ENCODE measurements at places on chromosomes 1 and 21.

DNA sequence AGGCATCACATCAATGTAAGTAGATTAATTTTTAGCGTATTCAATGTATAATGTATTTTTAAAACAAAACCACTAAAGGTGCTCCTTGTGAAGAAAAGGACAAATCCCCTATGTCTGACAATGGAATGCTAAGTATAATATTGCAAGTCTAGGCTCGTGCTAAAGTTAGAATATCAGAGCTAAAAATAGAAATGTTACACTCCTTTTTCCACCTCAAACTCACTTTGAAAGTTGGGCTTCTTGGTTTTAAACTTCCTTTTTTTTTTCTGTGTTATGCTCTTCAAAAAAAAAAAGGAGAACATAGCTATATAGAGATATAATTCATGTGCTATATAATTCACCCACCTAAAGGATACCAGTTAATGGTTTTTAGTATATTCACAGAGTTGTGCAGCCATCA is 3.6 kb upstream of the SERBP1 start:
- no peak for DNase-seq

GRCh38 chr1:108597041-108597440 is 37.1 kb downstream of the EEIG2 start:
- DNase-seq: no peak

DNA sequence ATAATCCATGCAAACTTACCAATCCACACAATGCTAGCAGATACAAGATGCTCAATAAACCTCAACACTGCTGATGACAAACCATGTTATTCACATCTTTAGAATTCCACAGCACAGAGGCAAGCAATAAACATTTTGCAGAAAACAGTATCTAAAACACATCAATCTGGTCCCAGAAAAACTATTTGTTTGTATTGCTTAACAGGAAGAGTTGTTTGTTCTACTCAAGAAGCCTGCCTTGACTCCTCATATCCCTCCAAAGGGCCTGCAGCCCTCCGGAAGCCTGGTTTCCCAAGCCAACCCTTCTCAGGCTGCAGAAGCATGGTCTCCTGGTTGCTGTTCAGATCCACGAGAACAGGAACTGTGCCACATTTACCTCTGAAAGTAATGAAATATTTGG is 139.7 kb downstream of the RERE start:
- DNase-seq: no peak

GRCh38 chr1:107933736-107934135 is 31.2 kb downstream of the VAV3 start:
- no peak for DNase-seq

DNA sequence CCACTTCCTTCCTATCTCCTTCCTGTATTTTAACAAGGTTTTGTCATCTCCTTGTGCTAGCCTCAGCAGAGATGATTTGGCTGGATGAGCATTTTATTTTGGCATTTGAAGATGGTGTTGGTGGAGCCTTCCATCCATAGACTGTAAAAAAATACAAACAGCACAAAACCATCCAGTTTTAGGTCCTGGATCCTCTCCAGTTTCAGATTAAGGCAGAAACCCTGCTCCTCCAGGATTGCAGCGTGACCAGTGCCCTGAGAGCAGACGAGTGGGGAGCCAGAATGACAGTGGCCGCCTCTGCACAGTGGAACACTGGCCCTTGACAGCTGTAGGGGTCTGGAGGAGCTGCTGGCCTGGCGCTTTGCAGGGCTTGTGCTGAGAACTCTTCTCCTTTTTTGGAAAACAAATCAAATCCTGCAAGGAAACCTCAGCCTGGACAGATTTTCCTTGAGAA is 72.2 kb upstream of the GADD45A start:
- DNase-seq: no peak

DNA sequence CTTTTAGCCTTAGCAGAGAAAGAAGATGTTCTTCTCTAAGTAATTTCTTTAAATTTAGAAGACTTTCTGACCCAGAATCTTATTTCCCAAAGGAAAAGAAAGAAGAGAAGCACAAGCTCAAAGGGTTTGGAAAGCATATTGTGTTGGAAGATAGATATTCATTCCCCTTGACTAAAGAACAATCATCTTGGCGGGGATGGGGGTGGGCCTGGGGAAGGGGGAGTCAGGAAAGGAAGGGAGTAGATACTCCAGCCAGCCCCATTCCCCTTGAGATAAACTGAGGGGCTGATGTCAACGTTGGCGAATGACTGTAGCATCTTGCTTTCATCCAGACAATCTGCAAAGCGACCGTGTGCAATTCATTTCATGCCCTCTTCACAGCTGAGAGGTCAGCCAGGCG is 66.5 kb upstream of the SIPA1L2 start:
- DNase-seq: no peak

GRCh38 chr1:41648230-41648629 is 163.7 kb upstream of the EDN2 start:
- DNase-seq: no peak

DNA sequence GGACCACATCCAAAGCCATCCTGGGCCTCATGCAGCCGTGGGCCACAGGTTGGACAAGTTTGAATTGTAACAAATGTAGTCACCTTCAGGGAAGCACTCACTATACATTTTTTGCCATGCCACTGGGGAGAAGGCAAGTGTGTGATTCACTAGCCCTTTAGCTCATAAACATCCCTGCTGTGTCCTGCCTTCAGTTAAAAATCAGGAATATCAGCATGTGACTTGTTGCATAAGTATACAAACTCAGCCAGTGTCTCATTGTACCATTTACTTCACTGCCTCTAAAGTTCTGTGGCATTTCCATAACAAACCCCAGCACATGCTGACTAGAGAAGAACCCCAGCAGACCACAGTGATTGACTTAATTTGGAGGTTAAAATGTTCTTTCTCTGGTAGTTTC is 142.0 kb upstream of the C1orf105 start:
- DNase-seq: no peak

DNA sequence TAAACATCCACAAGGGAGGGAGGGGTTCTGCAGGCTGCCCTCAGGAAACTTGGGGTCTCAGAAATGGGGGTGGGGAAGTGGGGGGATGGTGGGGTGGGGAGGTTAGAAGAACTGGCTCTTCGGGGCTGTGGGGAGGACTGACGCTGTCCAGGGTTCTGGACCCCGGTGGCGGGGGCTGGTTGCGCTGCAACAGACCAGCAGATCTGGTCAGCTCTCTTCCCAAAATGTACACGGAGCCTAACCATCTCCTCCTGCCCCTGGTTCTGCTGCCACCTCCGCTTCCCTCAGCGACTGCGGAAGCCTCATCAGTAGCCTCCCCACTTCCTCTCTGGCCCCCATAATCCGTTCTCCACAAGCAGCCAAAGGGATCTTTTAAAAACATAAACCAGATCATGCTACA is 29.3 kb upstream of the C1QA start:
- no peak for DNase-seq

- DNase-seq: no peak
Measured at GRCh38 chr1:208235356-208235981, 8.7 kb downstream of the PLXNA2 start.

DNA sequence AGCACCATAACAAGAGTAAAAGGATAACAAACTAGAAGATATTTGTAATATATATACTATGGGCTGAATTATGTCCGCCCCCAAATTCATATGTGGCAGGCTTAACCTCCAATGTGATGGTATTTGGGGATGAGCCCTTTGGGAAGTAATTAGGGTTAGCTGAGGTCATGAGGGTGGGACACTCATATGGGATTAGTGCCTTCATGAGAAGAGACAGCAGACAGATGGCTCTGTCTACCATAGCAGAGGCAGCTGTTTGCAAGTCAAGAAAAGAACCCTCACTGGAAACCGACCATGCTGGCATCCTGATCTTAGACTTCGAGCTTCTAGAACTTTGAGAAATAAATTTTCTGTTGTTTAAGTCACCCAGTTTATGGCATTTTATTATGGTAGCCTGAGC is 303.6 kb downstream of the LMO4 start:
- DNase-seq: no peak

DNA sequence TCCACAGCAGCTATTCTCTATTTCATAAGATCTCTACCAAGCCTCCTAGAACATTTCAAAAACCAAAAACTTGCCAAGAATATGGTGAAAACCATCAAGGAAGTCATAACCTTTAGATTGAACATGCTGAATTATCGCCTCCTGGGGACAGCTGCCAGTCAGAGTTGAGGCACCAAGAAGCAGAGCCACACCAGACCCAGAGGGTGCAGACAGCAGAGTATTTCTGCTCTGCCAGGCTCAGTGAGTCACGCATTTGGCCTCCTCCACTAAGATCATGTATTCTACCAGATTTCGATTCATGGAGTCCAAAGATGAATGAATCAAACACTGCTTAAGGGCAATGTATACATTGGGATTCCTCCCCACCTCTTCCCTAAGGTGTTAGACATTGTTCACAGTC is 2.1 kb downstream of the F3 start:
- DNase-seq: no peak

GRCh38 chr1:167893798-167894197 is 20.1 kb downstream of the ADCY10 start:
- DNase-seq: no peak

DNA sequence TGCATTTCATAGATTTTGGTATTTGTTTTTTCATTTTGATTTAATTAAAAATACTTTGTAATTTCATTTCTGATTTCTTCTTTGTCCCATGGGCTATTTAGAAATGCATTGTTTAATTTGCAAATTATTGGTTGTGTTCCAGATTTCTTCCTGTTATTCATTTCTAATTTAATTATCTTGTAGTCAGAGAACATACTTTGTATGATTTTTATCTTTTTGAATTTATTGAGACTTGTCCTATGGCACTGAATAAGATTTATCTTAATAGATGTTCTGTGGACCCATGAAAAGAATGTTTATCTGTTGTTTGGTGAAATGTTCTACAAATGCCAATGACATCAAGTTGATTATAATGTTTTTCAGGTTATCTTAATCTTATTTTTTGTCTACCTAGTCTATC is 16.1 kb upstream of the TRABD2B start:
- no peak for DNase-seq

DNA sequence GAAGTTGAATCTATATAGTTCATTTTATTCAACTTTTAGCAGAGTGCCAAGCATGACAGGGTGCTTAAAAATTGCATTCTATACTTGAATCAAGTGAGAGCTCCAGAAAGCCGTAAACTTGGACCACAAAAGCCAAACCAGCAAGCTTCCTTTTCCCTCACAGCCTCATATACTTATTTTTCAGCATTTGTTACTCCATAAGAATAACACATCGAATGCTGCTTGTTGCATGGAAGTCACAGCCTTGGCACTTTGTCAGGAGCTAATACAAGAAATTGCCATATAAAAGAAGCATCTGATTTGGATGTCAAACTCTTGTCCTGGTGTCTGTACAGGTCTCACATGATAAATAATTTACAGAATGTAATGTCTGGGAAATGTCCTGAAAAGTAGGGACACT is 87.4 kb downstream of the PLXNA2 start:
- DNase-seq: no peak

DNA sequence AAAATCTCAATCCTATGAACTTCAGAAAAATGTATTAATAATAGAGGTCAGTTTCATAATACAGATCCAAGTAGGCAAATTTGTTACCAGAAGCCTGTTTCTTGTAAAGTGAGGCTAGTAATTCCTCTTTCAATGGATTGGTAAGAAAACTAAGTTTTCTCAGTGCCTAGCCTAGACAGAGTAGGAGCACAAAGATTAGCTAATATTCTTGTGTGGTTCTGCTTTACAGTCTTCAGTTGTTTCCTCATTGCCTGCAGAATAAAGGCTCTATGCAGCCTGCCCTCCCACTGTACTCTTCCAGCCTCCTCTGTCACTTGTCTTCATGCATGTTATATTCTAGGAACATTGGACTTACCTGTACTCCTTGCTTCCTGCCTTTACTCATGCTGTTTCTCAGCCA is 2.4 kb upstream of the PPP1R15B start:
- DNase-seq: no peak

GRCh38 chr1:3924825-3925220 is 24.8 kb upstream of the C1orf174 start:
- DNase-seq: no peak

- no peak for DNase-seq
Measured at GRCh38 chr1:119329541-119330461, 38.8 kb upstream of the HAO2 start.

GRCh38 chr1:2530513-2531361 is 674 bp upstream of the HES5 start:
- DNase-seq: no peak

- no peak for DNase-seq
Measured at GRCh38 chr1:233843525-233844204, 60.8 kb upstream of the SLC35F3 start.

GRCh38 chr21:26055841-26056264 is 114.7 kb downstream of the APP start:
- no peak for DNase-seq

DNA sequence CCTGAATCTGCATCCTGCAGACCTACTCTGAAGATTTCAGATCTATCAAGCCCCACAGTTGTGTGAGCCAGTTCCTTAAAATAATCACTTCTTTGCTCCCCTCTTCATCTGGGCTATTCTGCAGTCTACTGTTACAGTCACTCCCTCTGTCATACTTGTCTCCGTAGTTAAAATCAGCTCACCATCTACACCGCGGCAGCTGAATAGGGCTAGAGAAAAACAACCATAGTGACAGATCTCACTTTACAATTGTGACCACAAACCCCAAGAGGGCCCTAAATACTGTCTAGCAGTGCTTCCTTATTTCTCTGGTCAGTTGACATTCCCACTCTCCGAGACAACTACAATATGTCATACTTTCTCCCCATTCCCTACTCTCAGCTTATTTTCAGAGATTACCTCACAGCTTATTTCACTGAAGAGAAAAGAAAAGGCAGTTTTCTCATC is 12.9 kb downstream of the DESI2 start:
- no peak for DNase-seq

- DNase-seq: no peak
Measured at GRCh38 chr1:40315795-40316594, 1.1 kb downstream of the COL9A2 start.

- peak; percentile 73 for DNase-seq
Measured at GRCh38 chr1:228989992-228990827, 254.9 kb downstream of the RHOU start.

GRCh38 chr1:197920414-197921117 is 3.4 kb downstream of the LHX9 start:
- no peak for DNase-seq

DNA sequence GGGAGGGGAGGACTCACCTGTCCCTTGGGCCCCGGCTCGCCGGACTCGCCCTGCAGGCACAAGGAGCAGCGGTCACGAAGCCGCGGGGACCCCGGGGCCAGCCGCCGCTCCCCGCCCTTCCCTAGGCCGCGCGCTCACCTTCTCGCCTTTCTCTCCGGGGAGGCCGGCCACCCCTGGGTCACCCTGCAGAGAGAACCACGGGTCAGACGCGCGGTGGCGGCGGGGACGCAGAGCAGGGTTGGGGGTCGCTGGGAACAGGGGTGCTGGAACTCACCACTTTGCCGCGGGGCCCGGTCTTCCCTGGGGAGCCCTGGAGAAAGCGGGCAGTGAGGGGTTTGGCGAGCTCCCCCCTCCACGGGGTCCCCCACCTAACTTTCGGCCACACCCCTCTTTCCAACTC is 13.3 kb downstream of the COL9A2 start:
- no peak for DNase-seq

GRCh38 chr1:161820914-161821313 is 54.8 kb downstream of the ATF6 start:
- no peak for DNase-seq

- no peak for DNase-seq
Measured at GRCh38 chr1:171279678-171280077, 31.4 kb downstream of the FMO1 start.

GRCh38 chr1:36400514-36400824 is 2.8 kb upstream of the LSM10 start:
- no peak for DNase-seq
